ENCODE measurements at places on chromosomes 2 and 18. TPM values are rescaled to one million over a fixed set of nuclear protein-coding genes. Genes with fewer than 3 reads are reported as not detected.
A peak's percentile ranks its signal among the peaks of the same experiment; 100 is the strongest.

IL36B gene
- not detected for polyA plus RNA-seq

NYAP2 gene
- polyA plus RNA-seq = 0.05 TPM

TGIF1 gene
- polyA plus RNA-seq = 87.1 TPM

BARD1 gene
- polyA plus RNA-seq = 10.8 TPM

FSHR gene
- not detected for polyA plus RNA-seq

CROCC2 gene
- 0.95 TPM for polyA plus RNA-seq

CCL20 gene
- polyA plus RNA-seq = 1.3 TPM

GAL3ST2 gene
- 0.15 TPM for polyA plus RNA-seq

TRIM43 gene
- not detected for polyA plus RNA-seq

ANKRD30B gene
- polyA plus RNA-seq = 0.06 TPM

STAM2 gene
- 48.9 TPM for polyA plus RNA-seq

SERPINB12 gene
- polyA plus RNA-seq = not detected

DNA sequence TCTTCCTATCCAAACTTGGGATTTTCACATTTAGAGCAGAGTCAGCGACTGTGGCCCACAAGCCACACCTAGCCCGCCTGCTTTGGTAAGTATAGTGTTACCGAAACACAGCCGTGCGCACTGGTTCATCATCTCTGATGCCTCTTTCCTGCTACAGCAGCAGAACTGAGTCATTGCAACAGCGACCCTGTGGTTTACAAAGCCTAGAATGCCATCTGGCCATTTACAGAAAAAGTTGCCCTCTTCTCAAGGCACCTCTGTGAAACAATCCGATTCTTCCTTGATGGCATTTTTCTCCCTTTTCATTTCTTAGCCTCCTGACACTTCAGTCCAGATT, 10.7 kb upstream of the IAH1 start:
- DNase-seq = no peak

- DNase-seq = no peak
Observed at GRCh38 chr2:240982821-240983281, 15.6 kb upstream of the SNED1 start.

DNA sequence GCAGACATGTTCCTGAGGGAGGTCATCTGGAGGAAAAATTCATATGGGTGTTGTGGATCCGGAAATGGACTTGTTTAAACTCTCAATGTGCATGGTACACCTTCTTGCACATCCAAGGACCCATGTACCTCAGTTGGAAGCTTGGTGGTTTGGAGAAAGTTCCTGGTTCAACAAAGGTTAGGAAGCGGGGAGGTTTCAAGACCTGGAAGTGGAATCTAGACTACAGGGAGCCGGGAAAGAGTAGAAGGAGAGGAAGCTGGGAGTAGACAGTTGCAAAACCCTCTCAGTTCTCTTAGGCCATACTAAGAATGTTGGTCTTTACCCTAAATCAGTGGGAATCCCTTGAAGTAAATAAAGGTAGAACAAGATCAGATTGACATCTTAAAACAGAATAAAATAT, 209.8 kb upstream of the SPOPL start:
- no peak for DNase-seq

GRCh38 chr2:29808321-29808720, 113.1 kb downstream of the ALK start:
- DNase-seq = no peak

GRCh38 chr18:11689669-11690565, 853 bp downstream of the GNAL start:
- no peak for DNase-seq

DNA sequence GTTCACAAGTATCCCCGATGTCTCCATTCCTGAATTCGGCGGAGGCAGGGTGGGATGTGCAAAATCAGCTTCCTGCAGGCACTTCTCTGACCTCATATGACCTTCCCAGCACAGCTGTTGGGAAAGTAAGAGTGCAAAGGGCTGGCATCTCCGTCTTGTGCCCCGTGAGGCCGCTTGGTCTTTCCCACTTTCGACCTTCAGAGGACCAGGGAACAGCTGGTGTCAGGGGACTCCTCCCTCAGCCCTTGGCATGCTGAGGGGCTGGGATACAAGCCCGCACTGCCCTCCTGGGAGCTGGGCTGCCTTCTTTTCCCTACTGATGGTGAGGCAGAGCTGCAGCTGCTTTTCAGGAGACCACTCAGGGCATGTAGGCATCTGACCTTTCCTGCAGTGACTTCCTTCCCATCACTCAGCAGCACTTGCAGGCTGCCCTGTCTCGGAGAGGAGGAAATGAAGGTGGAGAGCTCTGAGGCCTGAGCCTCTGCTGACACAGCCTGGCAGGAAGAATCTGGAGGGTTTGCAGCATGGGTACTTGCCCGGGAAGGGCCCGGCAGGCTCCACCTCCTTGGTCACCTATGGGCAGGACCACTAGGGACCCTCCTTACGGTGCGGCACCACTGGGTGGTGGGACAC, 277.2 kb upstream of the HS6ST1 start:
- DNase-seq = no peak

GRCh38 chr2:227238238-227239237, 74.1 kb downstream of the COL4A3 start:
- DNase-seq = peak; percentile 35

- DNase-seq = no peak
Observed at GRCh38 chr2:135931776-135932443, 53.5 kb downstream of the DARS1 start.

GRCh38 chr18:37540424-37541138, 25.0 kb downstream of the CELF4 start:
- no peak for DNase-seq

- DNase-seq = no peak
Observed at GRCh38 chr2:55296393-55296792, 27.4 kb upstream of the MTIF2 start.

DNA sequence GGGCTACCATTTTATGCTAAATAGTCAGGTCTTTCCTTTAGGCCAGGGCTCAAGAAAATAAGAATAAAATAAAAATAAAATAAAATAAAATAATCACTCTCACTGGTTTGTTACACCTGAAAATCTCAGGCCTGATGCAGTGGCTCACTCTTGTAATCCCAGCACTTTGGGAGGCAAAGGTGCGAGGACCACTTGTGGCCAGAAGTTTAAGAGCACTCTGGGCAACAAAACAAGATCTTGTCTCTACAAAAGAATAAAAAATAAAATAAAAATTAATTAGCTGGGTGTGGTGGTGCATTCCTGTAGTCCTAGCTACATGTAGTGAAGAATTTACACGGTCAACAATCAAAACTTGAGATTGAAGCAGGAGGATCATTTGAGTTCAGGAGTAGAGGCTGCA, 159.4 kb downstream of the NRXN1 start:
- no peak for DNase-seq

DNA sequence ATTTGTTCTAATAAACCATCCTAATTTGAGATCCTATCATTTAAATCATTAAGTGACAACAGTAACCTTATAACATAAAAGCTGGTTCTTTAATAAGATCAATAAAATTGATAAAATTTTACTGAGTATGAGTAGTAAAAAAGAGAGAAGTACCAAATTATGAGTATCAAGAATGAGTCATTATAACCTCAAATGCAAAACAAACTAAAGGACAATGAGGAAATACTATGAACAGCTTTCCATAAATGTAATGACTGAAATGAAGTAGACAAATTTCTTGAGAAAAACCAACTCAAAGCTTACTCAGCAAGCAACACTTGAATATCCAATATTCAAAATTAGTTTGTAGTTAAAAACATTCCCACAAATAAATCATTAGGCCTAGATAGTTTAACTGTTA, 433.0 kb downstream of the ZEB2 start:
- no peak for DNase-seq

- DNase-seq = no peak
Observed at GRCh38 chr18:9684881-9685614, 23.1 kb upstream of the RAB31 start.

Measured in right lung (tissue), 10 donors.